ENCODE measurements at places on chromosomes 5 and 9.

DNA sequence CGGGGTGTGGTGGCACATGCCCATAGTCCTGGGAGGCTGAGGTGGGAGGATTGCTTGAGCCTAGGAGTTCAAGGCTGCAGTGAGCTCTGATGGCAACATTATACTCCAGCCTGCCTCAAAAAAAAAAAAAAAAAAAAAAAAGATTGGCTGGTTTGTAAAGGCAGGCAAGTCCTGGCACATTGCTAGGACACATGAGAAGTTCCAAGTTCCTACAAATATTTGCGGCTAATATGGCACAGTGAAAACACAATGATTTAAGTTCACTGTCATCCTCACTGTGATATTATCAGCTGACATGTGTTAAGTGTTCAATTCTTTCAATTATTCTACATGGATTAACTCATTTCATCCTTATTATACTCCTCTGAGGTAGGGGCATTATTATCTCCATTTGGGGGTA, 20.1 kb downstream of the TMEM268 start:
- DNase-seq, result no peak

GRCh38 chr9:121185178-121185745, 16.4 kb downstream of the RAB14 start:
- DNase-seq, result no peak

GRCh38 chr5:9494301-9494700, 51.6 kb downstream of the SEMA5A start:
- DNase-seq, result no peak

GRCh38 chr5:89844548-89844947, 565.0 kb downstream of the CETN3 start:
- no peak for DNase-seq

- no peak for DNase-seq
These were observed 262.4 kb upstream of the KIF2A start for GRCh38 chr5:62043289-62044280.

- DNase-seq, result no peak
These were observed 107.4 kb upstream of the DMAC1 start for GRCh38 chr9:7906783-7907550.

- DNase-seq, result no peak
These were observed 4.3 kb upstream of the SGCD start for GRCh38 chr5:156322666-156323065.

- DNase-seq, result no peak
These were observed 618.7 kb downstream of the DNAH5 start for GRCh38 chr5:13325765-13326164.

GRCh38 chr9:27453860-27454553, 70.1 kb upstream of the IFNK start:
- DNase-seq, result no peak

All from stimulated activated CD4-positive, alpha-beta T cell treated with anti-CD3 and anti-CD28 coated beads, Interleukin-1b, Interleukin-23, amount 100 ng/mL, for 1 hour (primary cell).